ENCODE measurements at places on chromosomes 3 and 15.

DNA sequence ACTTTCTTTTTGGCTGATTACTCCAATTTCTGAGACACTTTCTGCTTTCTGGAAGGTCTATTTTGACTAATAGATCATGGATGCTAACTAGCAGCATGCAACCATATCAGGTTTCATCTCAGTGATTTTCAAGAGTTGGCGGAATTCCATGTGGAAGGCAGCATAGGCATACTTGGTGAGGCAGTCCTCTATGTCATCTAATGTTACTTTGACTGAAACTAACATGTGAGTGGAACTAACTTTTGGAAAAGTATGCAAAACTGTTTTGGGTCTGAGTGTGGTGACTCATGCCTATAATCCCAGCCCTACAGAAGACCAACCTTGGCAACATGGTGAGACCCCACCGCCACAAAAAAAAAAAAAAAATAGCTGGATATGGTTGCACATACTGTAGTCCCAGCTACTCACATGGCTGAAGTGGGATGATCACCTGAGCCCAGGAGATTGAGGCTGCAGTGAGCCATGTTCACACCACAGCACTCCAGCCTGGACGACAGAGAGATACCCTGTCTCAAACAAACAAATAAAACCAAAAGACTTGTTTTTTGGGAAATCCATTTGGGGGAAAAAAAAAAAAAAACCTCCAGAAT lies 1033.7 kb downstream of the ROBO1 start:
- DNase-seq = no peak

- peak; percentile 35 for DNase-seq
These were observed 67.1 kb downstream of the MB21D2 start for GRCh38 chr3:192850451-192850981.

GRCh38 chr3:156445117-156446090 lies 109.5 kb downstream of the SSR3 start:
- no peak for DNase-seq

- no peak for DNase-seq
These were observed 66.5 kb upstream of the SEC61A1 start for GRCh38 chr3:127985655-127986225.

DNA sequence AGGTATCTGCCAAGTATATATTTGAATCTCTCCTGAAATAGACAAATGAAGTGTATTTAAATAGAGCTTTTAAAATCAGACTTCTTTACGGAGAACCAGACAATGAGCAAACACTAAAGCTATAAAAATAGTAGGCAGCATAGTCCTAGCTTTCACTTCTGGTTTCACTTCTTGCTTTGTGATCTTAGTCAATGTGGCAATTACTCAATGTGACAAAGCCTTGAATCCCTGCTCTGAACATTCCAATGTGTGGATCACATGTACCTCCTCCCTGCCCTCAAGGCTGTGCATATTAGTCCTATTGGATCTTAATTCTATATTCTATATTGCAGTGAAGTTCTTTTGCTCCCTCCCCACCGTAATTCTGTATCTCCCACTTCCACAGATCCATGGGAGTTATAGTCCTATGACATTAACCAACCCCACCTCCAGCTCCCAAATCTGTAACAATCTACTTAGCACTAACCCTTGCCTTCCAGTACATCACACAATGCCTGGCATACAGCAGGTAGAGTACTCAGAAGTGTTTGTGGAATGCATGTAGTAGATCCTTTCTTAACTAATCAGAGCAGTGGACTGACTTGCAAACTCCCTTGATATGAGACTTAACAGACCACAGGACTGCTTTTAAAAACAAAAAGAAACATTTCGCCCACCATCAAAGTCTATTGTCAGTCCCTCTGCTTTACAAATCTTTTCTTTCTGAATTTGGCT lies 24.3 kb upstream of the CP start:
- no peak for DNase-seq

Measured in stimulated activated CD4-positive, alpha-beta T cell treated with anti-CD3 and anti-CD28 coated beads, Interleukin-1b, Interleukin-23, amount 100 ng/mL, for 24 hours (primary cell).